ENCODE measurements at places on chromosomes 3 and 15. TPM values are rescaled to one million over a fixed set of nuclear protein-coding genes. Genes with fewer than 3 reads are reported as not detected.

SRP14 gene
- 242 TPM for total RNA-seq

UPK1B gene
- total RNA-seq: not detected

- peak; percentile 19 for DNase-seq
Measured at GRCh38 chr3:77038930-77039605, 831 bp upstream of the ROBO2 start.

DNA sequence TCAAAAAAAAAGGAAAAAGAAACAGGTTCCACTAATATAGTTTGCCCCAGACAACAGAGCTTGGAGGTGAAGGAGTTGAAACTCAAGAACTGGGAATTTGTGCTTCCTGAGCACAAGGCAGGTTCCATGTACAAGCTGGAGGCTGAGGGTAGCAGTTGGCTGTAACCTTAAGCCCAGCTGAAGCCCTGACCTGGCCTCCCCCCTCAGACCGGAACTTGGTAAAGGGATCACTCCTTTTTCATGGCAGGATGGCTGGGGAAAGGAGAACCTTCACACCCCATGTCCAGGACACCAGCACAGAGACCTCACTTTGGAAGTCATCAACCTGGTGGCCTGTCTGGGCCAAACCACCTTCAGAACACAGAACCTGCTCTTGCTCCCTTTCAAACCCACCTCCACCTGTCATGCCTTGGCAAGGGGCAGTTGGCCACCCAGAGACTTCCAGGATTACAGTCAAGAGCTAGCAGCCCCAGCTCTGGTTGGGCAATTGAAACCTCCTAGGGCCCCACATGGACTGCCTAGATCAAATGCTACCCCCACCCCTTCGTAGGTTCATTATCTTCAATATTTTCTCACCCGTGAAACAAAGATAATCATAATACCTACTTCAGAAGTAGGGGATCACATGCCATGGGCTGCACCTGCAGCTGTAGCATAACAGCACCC, 3.5 kb downstream of the RPL29 start:
- DNase-seq: no peak

Data from Daoy (cell line).